NCI-H1092 (cell line): ENCODE measurements at places on chromosomes 2 and 18.
A peak's percentile ranks its signal among the peaks of the same experiment; 100 is the strongest.

- DNase-seq: no peak
Measured at GRCh38 chr2:25993049-25993448, 10.8 kb upstream of the KIF3C start.

- DNase-seq: no peak
Measured at GRCh38 chr2:100554798-100555407, 7.9 kb upstream of the PDCL3 start.

DNA sequence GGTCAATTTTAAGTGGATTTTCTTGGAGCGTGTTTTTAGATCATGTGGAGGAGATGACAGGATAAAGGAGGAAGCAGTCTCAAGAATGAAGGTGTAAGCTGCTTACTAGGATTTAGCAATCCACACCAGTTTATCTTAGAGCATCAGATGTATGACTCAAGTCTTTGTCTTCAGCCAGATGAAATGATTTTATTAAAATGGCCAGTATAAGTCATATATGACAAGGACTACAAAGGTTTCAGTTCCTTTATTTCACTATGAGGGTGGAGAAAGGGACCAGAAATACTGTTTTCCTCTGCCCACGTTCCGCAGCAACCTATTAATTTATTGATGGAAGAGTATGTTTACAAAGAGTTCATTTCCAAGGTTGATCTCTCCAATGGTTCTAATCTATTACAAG, 970.5 kb upstream of the SLC39A10 start:
- no peak for DNase-seq

GRCh38 chr2:140295767-140296166, 1515.6 kb upstream of the NXPH2 start:
- DNase-seq: no peak

DNA sequence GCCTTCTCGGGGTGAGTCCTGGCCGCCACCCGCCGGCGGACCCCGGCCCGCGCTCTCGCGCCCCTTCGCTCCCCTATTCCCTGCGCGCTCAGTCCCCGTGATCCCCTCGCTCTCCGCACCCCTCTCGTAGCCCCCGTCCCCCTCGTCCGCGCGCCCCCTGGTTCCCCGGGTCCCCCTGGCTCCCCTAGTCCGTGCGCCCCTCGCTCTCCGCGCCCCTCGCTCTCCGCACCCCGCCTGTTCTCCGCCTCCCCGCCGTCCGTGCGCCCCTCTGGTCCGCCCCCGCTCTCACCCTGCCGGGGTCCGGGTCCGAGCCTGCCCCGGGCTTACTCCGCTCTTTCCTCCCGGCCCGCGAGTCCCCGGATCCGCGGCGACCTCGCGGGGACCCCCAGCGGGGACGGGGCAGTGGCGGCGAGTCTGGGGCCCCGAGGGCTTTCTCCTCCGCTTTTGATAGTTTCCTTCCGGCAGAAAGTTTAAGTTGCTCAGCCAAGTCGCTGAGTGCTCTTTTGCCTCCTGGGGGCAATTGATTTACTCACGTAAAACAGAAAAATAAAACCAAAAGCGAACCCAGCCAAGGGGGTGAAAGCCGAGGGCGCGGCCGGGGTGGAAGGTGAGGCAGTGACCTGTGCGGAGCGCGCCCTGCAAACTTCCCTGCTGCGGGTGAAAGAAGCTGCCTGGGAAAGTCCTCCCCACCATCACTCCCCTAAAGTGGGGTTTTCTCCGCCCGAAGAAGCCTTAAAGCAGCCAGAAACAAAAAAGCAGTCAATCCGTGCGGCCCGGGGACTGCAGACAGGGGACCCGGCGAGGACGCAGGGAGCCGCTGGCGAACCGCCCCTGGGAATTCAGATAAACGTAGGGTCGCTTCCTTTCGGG, 568 bp downstream of the RAB31 start:
- no peak for DNase-seq

GRCh38 chr2:105777031-105777482, 32.3 kb downstream of the NCK2 start:
- no peak for DNase-seq

GRCh38 chr2:38528008-38528442, 74.7 kb downstream of the HNRNPLL start:
- DNase-seq: peak; percentile 6

- no peak for DNase-seq
Measured at GRCh38 chr18:48820483-48821250, 130.1 kb downstream of the SMAD7 start.

DNA sequence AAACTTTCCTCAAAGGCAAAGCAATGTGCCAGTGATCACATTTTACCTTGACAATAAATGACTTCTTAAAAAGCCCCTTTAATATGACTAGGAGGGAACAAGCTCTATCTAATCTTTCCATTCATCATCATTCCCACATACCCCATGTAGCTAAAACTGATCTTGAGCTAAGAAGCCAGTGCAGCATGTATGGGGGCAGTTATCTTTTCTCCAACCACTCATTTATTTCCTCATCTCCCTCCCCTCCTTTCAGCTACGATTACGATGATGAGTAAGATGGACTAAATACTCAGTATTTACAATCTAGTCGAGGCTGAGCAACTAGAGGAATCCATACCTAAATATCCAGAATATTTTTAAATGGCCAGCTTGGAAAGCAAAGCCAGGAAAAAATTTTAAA, 35.5 kb downstream of the PNO1 start:
- DNase-seq: no peak

- DNase-seq: no peak
Measured at GRCh38 chr2:9908639-9909038, 42.9 kb upstream of the GRHL1 start.

DNA sequence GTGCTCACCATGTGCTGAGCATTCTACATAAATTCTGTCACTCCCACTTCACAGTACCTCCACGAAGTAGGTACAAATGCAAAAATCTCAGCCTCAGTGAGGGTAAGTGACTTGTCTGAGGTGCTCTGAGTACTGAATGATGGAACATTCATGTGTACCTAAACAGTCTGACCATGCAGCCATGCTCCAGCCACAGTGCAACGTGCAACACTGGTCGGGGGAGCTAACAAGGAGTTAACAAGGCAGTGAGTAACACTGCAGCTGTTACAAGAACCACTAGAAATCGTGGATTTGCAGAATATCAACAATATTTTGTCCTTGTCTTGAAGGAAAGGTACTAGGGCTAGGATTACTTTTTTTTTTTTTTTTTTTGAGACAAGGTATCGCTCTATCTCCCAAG, 36.6 kb upstream of the NDUFV2 start:
- DNase-seq: no peak

GRCh38 chr2:239034561-239035341, 186.9 kb downstream of the TWIST2 start:
- no peak for DNase-seq

DNA sequence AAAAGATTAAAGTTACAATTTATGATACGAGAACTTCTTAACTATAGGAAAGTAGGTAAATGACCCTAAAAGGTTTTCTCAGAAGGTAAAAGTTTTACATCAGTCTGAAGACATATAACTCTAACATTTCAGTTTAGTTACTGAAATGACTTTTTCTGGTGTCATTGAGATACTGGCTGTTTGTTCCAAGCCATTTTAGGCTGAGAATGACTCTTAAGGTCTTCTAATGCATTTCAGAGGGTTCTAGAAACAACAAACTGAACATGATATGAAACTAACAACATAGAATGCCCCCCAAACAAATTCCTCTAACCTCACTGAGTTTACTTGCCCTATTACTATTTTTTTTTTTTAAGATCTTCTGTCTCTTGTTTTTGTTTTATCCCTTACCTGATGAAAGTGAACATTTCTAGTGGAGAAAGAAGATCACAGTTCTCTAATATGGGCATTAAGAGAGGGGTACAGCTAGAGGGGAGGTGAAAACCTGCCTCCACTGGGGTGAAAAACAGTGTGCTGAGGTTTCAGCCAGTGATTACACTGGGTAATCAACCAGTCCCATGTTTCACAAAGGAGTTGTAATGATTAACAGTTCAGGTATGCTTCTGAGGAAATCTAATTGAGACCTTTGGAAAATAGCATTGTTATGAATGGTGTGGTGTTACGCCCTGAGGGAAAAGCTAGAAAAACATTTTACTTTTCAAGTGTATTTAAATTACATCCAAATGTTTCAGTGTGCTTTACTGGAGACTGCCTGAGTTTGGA, 11.2 kb downstream of the NABP1 start:
- no peak for DNase-seq

DNA sequence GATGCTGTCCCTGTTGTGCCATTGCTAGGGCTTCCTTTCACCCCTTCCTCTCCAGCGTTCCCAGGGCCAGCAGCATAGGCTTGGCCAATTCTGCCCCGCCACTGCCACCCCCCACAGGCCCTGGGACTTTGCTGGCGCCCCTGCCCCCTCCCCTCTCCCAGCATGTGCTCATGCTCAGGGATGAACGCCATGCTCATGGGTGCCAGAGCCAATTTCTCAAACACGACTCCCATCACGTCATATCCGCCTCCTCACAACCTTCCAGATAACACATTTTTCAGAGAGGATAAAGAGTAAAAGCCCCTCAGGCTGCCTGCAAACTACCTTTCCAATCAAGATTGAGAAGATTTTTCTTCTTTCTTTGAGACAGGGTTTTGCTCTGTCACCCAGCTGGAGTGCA, 48.6 kb downstream of the DNMT3A start:
- DNase-seq: no peak

- peak; percentile 26 for DNase-seq
Measured at GRCh38 chr2:230987137-230988020, 8.5 kb upstream of the SPATA3 start.

- peak; percentile 15 for DNase-seq
Measured at GRCh38 chr2:25309402-25309801, 32.3 kb downstream of the DNMT3A start.

DNA sequence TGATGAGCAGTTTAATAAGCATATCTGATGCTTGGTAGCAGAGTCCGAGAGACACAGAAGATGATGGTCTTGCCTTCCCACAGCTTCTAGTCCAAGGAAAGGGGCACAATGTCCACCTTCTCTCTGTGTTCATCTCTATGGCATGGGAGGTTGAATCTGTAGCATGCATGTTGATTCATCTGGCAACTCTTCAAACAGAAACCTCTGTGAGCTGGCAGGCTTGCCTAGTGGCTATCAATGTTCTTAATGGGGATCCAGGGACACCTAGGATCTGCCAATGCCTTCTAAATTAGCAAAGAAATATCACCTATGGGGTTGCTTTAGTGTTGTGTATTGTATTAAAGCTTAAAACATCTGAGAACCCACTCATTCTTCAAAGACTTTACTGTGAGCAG, 170.8 kb downstream of the INO80D start:
- DNase-seq: peak; percentile 34

GRCh38 chr18:80252136-80252535, 4.8 kb upstream of the PARD6G start:
- DNase-seq: no peak
